Mesothelial cell of epicardium (in vitro differentiated cells): ENCODE measurements at places on chromosomes 2 and 18.

DNA sequence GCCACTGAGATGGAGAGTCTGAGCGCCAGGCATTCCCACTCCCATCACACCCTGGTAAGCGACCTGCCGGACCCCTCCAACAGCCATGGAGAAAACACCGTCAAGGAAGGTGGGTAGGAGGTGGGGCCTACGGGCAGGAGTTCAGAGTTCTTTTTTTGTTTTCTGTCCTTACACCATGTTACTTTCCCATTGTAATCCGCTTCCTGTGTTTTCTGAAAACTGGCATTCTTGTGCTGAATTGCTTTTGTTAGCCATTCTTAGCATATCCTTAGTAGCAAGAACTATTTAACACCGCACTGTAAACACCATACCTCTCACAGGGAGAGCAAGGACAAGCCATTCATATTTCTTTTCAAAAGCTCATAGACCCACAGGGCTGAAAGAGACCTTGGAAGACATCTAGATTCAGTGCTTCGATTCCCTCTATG, 46.2 kb downstream of the UNC80 start:
- H3K27me3 ChIP-seq: no peaks in the 10 kb centered on the region
- H3K36me3 ChIP-seq: no peaks in the 10 kb centered on the region
- H3K4me1 ChIP-seq: no peaks in the 10 kb centered on the region
- H3K4me3 ChIP-seq: no peak overlapping the region

DNA sequence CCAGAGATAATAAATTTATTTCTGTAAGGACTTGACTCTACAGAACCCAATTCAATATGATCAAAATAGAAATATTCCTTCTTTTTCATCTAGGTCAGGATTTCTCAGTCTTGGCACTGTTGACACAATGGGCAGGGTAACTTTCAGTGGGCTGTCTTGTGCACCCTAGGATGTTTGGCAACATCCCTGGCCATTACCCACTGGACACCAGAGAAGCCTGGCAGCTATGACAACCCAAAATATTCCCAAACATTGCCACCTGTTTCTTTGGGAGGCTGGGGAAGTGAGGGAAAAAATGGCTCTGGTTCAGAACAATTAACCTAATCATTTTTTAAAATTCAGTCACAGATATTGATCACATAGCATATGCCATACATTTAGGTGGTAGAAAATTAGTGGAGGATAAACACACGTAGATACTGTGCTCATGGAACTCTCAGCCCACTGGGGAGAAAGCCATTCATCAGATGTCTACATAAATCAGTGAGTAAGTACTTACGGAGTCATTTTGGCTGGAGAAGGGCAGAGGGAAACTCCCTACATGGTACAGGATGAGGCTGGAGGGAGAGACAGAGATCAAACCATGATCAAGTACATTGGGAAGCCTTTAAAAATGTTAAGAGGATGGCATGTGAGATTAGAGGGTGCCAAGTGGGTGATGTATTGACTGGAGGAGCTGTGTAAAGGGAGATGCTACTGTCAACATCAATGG, 718 bp upstream of the TNP1 start:
- no peak overlapping the region for H3K4me3 ChIP-seq
- H3K27me3 ChIP-seq: peaks cover 19% of the 10 kb centered on the region
- H3K27ac ChIP-seq: no peak overlapping the region
- peaks cover 8% of the 10 kb centered on the region for H3K4me1 ChIP-seq
- H3K36me3 ChIP-seq: no peaks in the 10 kb centered on the region
- DNase-seq: no peak

DNA sequence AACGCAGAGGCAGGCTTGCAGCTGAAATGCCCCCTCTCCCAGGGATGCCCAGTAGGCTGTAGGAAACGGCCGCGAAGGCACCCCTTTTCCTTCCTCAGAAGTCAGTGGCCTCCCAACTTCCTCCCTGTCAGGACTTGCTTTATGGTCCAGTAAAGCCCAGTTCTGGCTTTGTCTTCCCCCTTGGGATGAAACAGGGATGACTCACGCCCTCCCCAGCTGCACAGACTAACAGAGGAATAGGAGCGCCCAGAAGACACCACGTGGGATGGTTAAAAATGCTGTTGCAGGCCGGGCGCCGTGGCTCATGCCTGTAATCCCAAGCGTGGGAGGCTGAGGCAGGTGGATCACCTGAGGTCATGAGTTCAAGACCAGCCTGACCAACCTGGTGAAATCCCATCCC, 6.9 kb downstream of the CREG2 start:
- DNase-seq: no peak
- H3K4me3 ChIP-seq: no peak overlapping the region
- H3K4me1 ChIP-seq: no peaks in the 10 kb centered on the region

- H3K4me3 ChIP-seq: peak overlapping the region; percentile 73
- no peak for DNase-seq
- H3K4me1 ChIP-seq: peaks cover 34% of the 10 kb centered on the region
- H3K27ac ChIP-seq: peak overlapping the region; percentile 77
Measured at GRCh38 chr2:20223407-20224163, 1.3 kb downstream of the SDC1 start.
